ENCODE measurements at places on chromosomes 1 and 21. TPM values are rescaled to one million over a fixed set of nuclear protein-coding genes. Genes with fewer than 3 reads are reported as not detected.

Gene ERICH3
- not detected for total RNA-seq

Gene CBS
- total RNA-seq: 63.3 TPM

Gene TMPRSS3
- total RNA-seq: not detected

Gene CYP4Z1
- not detected for total RNA-seq

Gene CELA2A
- not detected for total RNA-seq

Gene EFNA4
- total RNA-seq: 5.3 TPM

Gene KCNJ15
- not detected for total RNA-seq

Gene MCOLN3
- 2.3 TPM for total RNA-seq

Gene USH2A
- under 0.01 TPM for total RNA-seq

Gene KRTAP7-1
- not detected for total RNA-seq

Gene CRYAA
- not detected for total RNA-seq

Gene FCRLA
- total RNA-seq: not detected

Gene C1orf87
- total RNA-seq: not detected

Gene PLD5
- total RNA-seq: under 0.01 TPM

Gene RHOU
- 4.2 TPM for total RNA-seq

Gene SMIM34
- 0.90 TPM for total RNA-seq

Gene AIRE
- not detected for total RNA-seq

Gene RPRD2
- 19.3 TPM for total RNA-seq

Gene SPATA17
- 1.8 TPM for total RNA-seq

Gene NES
- total RNA-seq: 44.5 TPM

Gene U2AF1
- 18.7 TPM for total RNA-seq

Gene VPS26C
- total RNA-seq: 76.6 TPM

Gene IVL
- total RNA-seq: not detected

Gene CHAF1B
- 0.49 TPM for total RNA-seq

Gene SLC45A1
- total RNA-seq: 2.0 TPM

Gene CACNA1E
- not detected for total RNA-seq

Gene WNT3A
- total RNA-seq: not detected

Gene HLX
- 4.1 TPM for total RNA-seq

Gene GPA33
- total RNA-seq: not detected

Gene VWA5B1
- total RNA-seq: not detected

Gene GPR25
- total RNA-seq: not detected

Gene LMX1A
- total RNA-seq: not detected

Gene S100A9
- not detected for total RNA-seq

Gene OVAAL
- not detected for total RNA-seq

Gene S100A7
- total RNA-seq: not detected

Gene CR1L
- not detected for total RNA-seq

Gene OR10T2
- not detected for total RNA-seq

Gene FCRL1
- total RNA-seq: not detected

Gene SLC16A4
- 36.8 TPM for total RNA-seq

Gene GPR37L1
- not detected for total RNA-seq

Gene RNU1-4
- total RNA-seq: under 0.01 TPM

Gene EPHA10
- total RNA-seq: not detected

Gene GPR153
- 10.9 TPM for total RNA-seq

Gene PTAFR
- 0.65 TPM for total RNA-seq

Gene SIM2
- total RNA-seq: 0.18 TPM

Gene LYPD8
- total RNA-seq: not detected

Gene CD247
- 0.16 TPM for total RNA-seq

Gene SPRR2E
- not detected for total RNA-seq

Gene PPIAL4G
- not detected for total RNA-seq

Gene PAX7
- not detected for total RNA-seq

Measured in fibroblast of the aortic adventitia (primary cell).